ENCODE measurements at places on chromosomes 3 and 15. TPM values are rescaled to one million over a fixed set of nuclear protein-coding genes. Genes with fewer than 3 reads are reported as not detected.

- no peak for DNase-seq
These were observed 363.2 kb upstream of the NAALADL2 start for GRCh38 chr3:174495928-174496327.

GRCh38 chr15:50880651-50881114 lies 27.8 kb upstream of the AP4E1 start:
- no peak for DNase-seq

RBP2 gene
- not detected for polyA plus RNA-seq

DNA sequence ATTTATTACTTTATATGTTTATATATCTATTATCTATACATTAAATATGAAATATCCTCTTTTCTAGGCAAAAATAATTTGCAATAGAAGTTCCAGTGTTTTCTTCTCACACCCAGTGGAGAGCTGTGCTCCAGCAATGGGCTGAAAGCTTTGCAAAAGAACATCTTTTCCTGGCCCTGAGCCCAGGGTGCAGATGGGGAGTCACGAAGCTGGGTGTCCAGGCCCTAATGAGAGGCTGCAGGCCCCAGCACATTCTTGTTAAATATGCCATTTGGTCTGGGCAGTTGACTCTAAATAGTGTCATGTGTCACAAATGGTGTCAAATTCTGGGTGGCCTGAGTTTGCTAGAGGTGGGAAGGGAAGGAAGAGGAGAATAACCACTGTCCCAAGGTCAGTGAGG lies 5.7 kb downstream of the NTRK3 start:
- no peak for DNase-seq

ZFAND6 gene
- 130 TPM for polyA plus RNA-seq

GRCh38 chr15:32794973-32795372 lies 77.2 kb downstream of the GREM1 start:
- DNase-seq = no peak
